ENCODE measurements at places on chromosomes 12 and 14.

GRCh38 chr12:95216711-95217376 lies 423 bp downstream of the FGD6 start:
- no peak for DNase-seq

- DNase-seq = no peak
Observed at GRCh38 chr12:75909714-75910656, 121.6 kb downstream of the PHLDA1 start.

- DNase-seq = peak; percentile 63
Observed at GRCh38 chr14:76964695-76965094, 63.8 kb downstream of the IRF2BPL start.

- DNase-seq = no peak
Observed at GRCh38 chr12:113234483-113234882, 13.2 kb downstream of the TPCN1 start.

DNA sequence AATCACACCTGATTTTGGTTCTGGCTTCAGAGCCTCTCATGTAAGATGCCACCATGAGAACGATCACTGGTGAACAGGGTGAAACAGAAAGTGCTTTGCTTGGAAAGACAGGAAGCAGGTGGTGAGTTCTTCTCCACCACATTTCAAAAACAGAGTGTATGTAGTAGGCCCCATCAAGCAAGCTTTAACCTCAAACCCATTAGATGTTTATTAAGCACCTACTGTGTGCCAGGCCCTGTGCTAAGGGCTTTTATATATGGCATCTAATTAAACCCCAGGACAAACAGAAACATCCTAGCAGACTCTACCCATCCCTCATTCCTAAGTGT lies 47.8 kb upstream of the MED13L start:
- no peak for DNase-seq

DNA sequence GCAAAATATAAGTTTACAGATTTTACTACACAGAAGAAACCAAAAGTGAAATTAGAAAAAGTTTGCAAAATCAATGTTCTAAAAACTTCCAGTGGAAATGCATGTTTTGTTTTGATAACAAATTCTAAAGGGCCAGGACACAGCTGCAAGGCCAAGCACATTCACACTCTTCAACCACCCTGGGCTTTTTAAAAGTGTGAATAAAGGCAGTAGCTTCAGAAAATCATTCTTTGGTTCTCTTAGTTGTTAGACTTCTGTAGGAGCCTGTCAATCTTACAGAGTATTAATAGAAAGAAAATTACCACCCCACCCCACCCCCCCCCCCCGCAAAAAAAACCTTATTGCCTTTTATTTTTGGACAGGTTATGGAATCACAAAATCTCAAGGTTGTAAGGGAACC lies 105.2 kb upstream of the EGLN3 start:
- DNase-seq = no peak

- DNase-seq = no peak
Observed at GRCh38 chr12:91178781-91179180, 3.8 kb downstream of the DCN start.

- no peak for DNase-seq
Observed at GRCh38 chr12:109947521-109947920, 47.4 kb downstream of the TCHP start.

- DNase-seq = no peak
Observed at GRCh38 chr12:96473394-96474093, 15.8 kb upstream of the CFAP54 start.

DNA sequence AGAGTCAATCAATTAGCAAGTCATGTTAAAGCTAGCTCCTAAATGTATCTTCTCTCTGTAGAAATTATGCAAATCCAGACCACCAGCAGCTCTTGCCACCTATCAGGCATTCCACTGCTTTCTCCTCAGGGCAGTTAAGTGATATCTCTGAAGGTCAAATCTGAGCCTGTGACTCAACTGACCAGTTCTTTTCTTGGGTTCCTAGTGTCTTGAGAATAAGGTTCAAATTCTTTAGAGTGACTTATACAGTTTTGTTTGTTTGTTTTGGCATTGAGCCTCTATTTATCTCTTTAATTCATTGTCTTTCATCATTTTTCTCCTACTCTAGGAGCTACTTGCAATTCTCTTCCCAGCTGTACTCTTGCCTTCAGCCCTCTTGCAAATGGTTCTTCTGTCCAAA lies 2.5 kb upstream of the LRIG3 start:
- no peak for DNase-seq

- DNase-seq = no peak
Observed at GRCh38 chr14:80310938-80311750, 99.8 kb upstream of the DIO2 start.

- peak; percentile 90 for DNase-seq
Observed at GRCh38 chr12:98352218-98352811, 163.1 kb upstream of the TMPO start.

GRCh38 chr12:105852496-105852895 lies 286.3 kb downstream of the NUAK1 start:
- DNase-seq = no peak

GRCh38 chr14:90645842-90646443 lies 170.3 kb downstream of the TTC7B start:
- peak; percentile 96 for DNase-seq

DNA sequence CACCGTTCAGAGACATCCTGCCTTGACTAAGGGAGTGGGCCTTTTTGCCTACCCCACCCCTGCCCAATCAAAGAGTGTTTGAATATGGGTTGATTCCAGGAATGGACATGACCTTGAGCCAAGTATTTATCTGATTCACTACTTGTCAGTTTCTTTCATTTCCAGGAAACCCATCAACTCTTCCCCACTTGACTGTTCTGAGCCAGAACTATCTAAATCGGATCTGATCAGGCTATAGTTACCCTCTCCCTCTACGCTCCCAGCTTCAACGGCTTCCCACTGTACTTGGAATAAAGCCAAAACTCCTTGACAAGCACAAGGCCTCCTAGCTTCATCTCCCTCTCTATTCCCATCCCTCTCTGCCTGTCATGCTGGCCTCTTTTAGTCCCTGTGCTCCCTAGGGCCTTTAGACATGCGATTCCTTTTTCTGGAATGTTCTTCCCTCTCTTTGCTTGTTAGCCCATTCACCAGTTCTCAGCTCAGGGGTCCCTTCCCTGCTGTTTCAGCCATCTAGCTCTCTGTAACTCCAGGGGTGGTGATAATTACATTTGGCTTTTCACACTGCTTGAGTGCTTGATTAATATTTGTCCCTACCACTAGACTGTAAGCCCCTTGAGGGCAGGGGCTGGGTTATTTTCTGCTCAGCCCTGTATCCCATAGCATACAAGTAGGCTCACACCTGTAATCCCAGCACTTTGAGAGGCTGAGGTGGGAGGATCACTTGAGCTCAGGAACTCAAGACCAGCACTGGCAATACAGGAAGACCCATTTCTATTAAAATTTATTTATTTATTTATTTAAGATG lies 5.5 kb upstream of the ITPK1 start:
- no peak for DNase-seq

- no peak for DNase-seq
Observed at GRCh38 chr12:5577211-5577612, 145.3 kb downstream of the NTF3 start.

DNA sequence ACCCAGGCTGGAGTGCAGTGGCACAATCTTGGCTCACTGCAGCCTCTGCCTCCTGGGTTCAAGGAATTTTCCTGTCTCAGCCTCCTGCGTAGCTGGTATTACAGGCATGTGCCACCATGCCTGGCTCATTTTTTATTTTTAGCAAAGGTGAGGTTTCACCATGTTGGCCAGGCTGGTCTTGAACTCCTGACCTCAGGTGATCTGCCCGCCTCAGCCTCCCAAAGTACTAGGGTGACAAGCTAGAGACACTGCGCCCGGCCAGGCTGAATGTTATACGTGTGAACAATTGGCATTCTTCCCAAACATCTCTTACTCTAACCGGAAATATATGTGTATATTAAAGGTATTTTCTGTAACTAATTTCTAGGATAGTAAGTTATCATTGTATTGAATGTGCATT lies 13.2 kb upstream of the LIMA1 start:
- DNase-seq = no peak

GRCh38 chr12:55932551-55932910 lies 1.6 kb downstream of the DGKA start:
- DNase-seq = no peak

DNA sequence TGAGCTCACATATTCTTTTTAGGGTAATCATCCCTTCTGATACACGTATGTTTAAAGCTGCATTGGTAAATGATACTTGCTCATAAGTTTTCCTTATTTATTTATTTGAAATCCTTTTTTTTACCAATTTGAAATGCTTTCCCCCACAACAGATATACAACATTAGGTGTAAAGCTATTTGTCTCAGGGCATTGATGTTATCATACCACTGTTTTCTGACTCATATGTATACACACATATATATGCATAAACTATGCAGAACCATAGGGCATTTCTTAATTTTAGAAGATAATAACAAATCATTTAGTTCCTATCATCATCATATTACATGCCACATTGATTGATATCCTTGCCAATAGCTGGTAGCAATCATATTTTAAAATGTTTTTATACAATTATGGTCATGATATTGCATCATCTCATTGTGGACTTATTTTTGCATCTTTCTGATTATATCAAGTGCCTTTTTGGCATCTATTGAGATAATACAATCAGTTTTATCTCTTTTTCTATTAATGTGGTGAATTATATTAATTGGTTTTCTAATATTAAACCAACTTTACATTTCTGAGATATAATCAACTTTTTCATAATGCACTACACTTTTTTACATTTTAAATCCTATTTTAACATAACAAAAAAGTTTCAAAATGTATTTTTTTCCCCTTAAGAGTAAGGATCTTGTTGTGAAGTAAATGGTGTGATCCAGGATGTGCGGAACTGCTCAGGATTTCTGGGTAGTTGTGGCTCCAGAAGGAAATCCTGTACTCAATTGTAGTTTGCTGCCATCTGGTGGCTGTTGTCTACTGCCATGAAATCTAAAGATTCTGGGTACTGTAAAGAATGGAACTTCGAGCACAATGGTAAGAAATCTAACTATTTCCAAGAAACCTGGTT lies 16.7 kb downstream of the OR9K2 start:
- peak; percentile 84 for DNase-seq

DNA sequence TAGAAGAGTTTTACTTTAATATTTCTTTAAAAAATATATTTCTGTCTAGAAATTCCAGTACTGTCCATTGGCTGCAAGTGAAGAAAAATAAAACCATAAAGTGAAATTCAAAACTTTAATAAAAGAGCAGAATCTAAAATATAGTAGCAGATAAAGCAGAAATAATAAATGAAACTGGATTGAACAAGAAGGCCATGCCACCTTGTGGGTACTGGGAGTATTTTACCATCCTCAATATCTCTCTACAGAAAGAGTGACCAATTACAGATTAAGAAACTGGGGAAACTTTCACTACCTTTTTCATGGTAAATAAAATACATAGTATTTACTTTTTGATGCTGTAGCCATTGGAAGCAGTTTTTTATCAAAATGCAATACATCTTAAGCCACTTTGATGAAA lies 220.5 kb downstream of the BCAT1 start:
- DNase-seq = no peak

- peak; percentile 76 for DNase-seq
Observed at GRCh38 chr14:95361373-95362137, 41.8 kb upstream of the CLMN start.

GRCh38 chr14:94043111-94043755 lies 17.1 kb downstream of the OTUB2 start:
- peak; percentile 43 for DNase-seq

- peak; percentile 86 for DNase-seq
Observed at GRCh38 chr12:96457191-96457930, 32.0 kb upstream of the CFAP54 start.

DNA sequence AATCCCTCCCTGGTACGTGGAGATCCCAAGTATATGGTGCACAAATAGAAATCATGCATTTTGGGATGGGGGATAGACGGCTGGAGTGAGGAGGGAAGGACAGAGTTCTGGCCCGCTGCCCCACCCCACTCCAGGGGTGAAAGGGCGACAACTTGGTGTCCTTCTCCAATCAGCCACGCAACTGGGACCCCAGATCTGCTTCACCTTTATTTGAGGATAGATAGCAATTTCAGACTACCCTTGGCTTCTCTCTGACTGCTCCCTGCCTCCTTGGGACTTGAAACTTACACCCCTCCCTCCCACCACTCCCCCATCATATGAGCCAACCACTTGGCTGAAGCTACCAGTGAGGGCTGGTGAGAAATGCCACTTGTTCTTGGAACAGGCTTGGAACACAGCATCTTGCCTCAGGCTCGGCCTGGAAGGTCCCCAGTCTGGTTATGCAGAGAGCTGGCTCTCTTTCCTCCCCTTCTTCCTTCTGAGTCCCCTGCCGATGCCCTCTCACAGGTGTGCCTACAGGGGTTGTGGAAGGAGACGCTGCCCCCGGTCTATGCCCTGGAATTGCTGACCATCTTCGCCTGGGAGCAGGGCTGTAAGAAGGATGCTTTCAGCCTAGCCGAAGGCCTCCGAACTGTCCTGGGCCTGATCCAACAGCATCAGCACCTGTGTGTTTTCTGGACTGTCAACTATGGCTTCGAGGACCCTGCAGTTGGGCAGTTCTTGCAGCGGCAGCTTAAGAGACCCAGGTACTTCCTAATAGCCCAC lies 8.1 kb downstream of the OAS3 start:
- peak; percentile 53 for DNase-seq

DNA sequence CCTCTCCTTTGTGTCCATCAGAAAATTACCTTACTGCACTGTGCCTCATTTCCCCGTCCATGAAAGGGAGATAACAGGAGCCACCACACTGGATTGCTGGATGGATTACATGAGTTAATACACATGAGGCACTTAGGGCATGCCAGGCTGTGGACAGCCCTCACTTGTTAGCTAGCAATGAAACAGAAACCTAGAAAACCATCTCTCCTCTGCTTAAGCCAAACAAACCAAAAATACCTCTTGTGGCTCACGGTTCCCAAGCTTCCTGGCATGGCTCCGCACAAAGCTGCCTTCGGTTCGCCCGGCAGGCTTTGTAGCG lies 660 bp upstream of the HCFC2 start:
- DNase-seq = no peak

- DNase-seq = no peak
Observed at GRCh38 chr12:9607716-9608115, at the start of gene KLRB1. Gene KLRB1, minus strand, starts transcription at chr12:9607916. Its CDS starts 77 bp downstream, at chr12:9607839.

- DNase-seq = peak; percentile 29
Observed at GRCh38 chr12:56375598-56376434, 13.2 kb upstream of the APOF start.

DNA sequence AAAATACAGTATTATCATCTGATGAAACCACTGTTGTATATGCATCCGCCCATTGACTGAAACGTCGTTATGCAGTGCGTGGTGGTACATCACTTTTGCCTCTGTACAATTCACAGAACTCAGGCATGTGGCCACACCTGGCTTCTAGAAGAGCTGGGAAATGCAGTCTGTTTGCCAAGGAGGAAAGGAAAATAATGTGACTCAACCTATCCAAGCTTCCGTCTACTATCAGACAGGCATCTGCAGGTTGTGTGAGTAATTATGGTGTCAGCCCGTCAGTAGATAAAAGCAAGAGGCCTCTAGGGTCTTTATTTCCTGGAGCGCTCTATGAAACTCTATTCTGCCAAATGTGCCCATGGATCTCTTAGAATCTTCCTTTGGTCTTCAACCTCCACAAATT lies 111.6 kb downstream of the BBS10 start:
- peak; percentile 67 for DNase-seq

GRCh38 chr14:87014856-87015255 lies 978.1 kb downstream of the GALC start:
- DNase-seq = no peak

All from islet precursor cell (in vitro differentiated cells).